ENCODE measurements at places on chromosomes 3 and 15. TPM values are rescaled to one million over a fixed set of nuclear protein-coding genes. Genes with fewer than 3 reads are reported as not detected.

The CD96 gene
- 271 TPM for total RNA-seq

The TMEM266 gene
- not detected for total RNA-seq

The CCDC39 gene
- not detected for total RNA-seq

The GOLGA6B gene
- total RNA-seq, result not detected

The CLDN18 gene
- not detected for total RNA-seq

The RASGRP1 gene
- 204 TPM for total RNA-seq

The ASB7 gene
- 21.3 TPM for total RNA-seq

The C3orf49 gene
- total RNA-seq, result not detected

The SST gene
- not detected for total RNA-seq

The SOX14 gene
- not detected for total RNA-seq

DNA sequence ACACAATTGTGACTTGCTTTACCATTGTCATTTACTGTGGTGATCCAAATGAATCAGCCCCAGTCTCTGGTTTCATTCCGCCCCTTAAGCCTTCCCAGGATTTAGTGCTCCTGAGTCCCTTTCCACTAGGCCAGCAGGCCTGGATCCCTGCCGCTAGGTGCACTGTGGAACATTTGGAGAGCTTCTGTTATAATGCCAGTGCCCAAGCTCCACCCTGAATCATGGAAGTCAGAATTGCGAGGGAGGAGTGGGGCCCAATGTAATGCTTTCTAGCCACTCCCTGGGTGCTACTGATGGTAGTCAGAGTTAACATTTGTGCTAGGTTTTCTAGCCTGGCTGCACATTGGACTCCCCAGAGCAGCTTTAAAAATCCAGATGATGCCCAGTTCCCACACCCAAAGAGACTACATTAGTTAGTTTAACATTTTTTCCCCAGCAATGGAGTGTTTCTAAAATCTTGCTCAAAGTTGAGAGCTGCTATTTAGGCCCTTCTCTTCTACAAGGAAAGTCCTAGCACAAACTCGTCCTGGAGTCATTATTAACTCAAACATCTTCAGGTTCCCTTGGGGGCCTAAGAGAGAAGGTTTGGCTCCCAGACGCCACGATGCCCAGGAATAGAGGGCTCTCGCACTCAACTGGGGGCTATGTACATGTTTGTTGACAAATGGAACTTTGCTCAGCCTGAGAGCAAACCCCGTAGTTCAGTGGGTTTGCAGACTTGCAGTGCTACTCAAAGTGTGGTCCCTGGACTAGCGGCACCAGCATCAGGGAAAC is 366.7 kb upstream of the PROK2 start:
- DNase-seq, result no peak

- no peak for DNase-seq
Observed at GRCh38 chr3:32865383-32865782, 47.6 kb downstream of the TRIM71 start.

DNA sequence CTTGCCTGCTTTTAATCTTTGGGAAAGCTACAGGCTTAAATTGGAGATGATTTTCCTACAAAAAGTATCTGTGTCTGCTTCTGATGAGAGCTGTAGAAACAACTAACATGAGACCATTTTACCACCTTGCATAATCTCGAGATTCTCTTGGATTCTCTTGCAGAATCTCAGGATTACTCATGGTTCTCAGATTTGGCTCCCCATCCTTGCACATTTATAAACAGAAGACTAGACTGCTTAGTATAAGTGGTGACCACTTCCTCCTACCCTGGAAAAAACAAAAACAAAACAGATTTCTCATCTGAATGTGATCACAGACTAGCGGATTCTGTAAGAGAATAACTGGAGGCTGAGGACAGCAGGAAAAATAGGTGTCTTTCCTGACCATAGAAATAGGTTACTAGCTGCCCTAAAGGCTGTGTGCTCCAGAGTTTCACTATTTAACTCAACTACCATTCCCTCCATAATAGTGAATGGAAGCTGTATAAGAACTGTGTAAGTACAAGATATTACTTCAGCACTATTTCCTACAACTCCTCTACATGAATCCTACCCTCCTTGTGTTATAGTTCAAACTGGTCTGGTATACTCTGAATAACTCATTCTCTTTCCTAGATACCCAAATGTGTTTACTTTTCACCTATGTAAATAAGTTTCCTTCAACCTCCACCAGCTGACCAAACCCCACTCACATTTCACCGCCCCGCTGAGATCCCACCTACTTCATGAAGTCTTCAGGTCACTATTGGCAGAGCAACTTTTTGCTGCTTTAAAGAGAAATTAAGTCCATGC is 122.2 kb upstream of the C2CD4B start:
- DNase-seq, result no peak

DNA sequence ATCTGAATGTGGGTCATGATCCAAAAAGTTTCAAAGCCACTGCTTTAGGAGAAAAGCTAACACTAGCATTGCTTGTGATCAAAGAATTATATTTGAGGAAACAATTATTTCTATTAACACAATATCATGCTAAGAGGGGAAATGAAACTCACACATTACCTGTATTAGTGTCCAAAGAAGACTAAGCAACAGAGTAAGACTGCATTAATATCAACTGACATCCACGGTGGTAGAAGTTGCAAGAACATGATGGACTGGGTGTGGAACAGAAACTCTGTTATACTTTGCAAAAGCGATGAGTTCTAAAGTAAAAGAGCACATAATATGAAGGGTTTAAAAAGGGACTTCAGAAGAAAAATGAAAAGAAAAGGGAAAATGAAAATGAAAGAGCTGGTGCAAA is 648.3 kb upstream of the NECTIN3 start:
- DNase-seq, result no peak

- no peak for DNase-seq
Observed at GRCh38 chr3:16993227-16993626, 108.5 kb downstream of the PLCL2 start.

DNA sequence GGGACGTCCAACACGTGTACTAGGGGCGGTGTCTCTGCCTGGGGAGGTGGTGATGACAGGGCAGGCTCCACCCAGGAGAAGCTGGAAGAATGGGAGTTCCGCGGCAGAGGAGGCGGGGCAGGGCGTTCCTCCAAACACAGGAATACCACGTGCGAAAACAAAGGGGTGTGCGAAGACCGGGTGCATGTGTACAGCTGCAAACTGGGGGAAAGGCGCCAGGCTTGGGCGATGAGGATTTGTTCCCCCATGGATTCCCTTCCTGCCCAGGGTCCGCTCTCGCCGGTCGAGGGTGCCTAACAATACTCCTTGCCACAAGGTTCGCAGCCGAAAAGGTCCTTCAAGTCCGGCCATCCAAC is 500 bp upstream of the ZSCAN2 start:
- peak; percentile 66 for DNase-seq

- no peak for DNase-seq
Observed at GRCh38 chr3:158452334-158452733, 118.7 kb upstream of the MLF1 start.

DNA sequence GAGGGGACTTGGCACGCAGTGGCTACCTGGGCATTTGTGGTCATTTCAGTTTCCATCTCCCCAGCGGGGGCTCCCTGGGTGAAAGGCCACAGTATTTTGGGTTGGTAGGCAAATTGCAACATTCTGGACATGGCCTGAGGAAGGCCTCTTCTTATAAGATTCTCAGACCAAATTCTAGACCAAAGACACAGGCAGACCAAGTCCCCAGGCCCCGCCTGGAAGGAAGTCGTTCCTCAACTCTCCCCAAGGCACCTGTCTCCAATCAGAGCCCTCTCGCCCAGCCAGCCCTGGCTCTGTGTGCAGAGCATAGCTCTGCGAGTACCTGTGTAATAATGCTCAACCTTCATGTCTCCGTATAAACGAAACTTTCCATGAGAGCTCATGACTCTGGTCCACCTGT is 53.1 kb downstream of the GRIP2 start:
- no peak for DNase-seq

GRCh38 chr15:62393196-62393595 is 228.1 kb upstream of the C2CD4B start:
- no peak for DNase-seq

GRCh38 chr3:108377384-108377783 is 81.0 kb downstream of the HHLA2 start:
- DNase-seq, result no peak

- DNase-seq, result peak; percentile 75
Observed at GRCh38 chr15:77959432-77959879, 118.1 kb downstream of the TBC1D2B start.

GRCh38 chr3:57500506-57500905 is 43.6 kb downstream of the DNAH12 start:
- no peak for DNase-seq

- DNase-seq, result no peak
Observed at GRCh38 chr3:45771831-45772230, 24.5 kb downstream of the SLC6A20 start.

DNA sequence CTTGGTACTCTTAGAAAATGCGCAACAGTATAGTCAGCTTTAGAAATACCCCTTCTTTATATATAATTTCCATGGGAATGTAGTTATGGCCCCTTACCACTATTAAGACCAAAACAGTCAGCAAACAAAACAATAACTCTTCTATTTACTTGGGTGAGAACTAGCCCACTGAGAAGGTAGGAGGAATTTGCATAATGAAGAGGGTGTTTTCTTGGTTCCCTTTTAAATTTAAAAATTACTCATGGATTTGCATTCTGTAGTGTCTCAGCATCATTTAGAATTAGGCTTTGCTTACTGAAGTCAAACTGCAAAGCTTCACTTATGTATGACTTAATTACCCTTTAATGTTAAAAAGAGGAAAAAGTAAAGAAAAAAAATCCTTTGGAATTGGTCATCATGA is 350.8 kb downstream of the PTPRG start:
- no peak for DNase-seq

GRCh38 chr15:75887178-75887577 is 16.5 kb upstream of the FBXO22 start:
- no peak for DNase-seq

- DNase-seq, result no peak
Observed at GRCh38 chr15:96948981-96949380, 618.5 kb downstream of the NR2F2 start.

- DNase-seq, result no peak
Observed at GRCh38 chr3:85627932-85628331, 669.1 kb downstream of the CADM2 start.

DNA sequence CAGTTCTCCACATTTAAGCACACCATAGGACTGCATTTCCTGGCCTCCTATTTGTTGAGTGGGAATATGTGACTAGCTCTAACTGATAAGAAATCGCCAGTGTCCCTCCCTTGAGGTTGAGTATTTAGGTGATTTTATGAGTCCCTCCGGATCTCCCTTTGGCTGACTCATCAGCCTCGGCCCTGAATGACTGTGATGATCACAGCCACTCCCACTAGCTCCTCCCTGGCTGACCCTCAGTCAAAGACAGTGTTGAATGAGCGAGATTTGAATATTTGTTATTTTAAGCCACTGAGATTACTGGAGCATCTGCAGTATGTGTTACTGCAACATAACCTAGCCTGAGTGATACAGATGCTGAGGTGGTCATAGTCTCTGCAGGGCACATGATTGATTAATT is 515.3 kb downstream of the EPHB1 start:
- no peak for DNase-seq

DNA sequence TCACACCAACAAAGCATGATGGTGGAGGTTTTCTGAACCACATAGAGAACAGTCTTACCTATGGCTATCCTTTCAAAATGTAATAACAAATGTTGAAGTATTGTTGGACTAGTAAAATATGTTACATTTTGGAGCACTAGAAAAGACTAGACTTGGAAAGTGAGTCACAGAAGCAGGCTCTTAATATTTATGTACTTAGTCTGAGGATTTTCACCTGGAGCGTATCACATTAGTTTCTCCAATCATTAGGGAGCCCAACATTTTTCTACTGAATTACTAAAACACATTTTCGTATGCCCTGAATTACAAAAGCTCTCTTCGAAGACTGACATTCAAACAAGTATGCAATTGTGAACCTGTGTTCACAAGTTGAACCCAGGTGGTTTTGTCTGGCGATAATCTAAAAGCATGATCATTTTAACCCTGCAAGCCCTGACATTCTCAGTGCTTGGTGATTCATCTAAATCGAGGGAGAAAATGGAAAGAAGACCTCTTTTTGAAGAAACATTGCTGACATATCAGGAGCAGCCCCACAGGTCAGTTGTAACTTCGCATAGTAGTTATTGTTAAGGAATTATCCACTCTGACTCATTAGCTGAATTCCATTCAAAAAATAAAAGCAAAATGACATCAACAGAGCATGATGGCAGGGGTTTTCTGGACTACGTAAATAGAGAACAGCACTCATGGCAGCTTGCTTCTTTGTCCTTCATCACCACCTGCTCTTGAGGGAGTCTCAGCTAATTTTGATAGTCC is 679.8 kb upstream of the NECTIN3 start:
- no peak for DNase-seq

DNA sequence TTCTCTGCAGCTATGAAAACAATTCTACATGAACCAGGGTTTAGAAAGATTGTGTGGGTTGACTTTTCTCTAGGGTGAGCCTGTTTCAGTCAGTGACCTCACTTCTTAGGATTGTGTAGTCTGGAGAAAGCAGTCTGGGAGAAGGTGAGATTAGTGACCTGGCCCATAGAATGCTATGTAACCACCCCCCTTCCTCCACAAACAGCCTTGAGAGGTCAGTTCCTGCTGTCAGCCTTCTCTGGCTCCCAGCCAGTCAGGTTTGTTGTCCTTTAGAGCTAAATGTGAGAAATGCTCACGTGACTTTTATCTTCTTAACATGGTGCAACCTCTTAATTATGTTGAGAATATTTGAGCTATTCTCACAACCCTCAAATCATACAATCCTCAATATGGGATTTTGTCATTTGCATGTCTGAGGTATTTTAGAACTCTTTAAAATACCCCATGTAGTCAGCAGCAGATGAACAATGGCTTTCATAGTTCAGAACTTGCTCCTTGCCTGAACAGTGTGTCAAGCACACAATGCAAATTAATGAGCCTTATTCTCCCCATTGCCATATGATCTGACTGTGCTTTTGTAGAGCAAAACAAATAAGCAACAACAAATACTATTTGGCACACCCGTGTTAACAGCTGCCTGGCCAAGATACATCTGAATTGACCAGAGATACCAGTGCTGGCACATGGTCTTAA is 311.6 kb downstream of the CNTN6 start:
- no peak for DNase-seq

DNA sequence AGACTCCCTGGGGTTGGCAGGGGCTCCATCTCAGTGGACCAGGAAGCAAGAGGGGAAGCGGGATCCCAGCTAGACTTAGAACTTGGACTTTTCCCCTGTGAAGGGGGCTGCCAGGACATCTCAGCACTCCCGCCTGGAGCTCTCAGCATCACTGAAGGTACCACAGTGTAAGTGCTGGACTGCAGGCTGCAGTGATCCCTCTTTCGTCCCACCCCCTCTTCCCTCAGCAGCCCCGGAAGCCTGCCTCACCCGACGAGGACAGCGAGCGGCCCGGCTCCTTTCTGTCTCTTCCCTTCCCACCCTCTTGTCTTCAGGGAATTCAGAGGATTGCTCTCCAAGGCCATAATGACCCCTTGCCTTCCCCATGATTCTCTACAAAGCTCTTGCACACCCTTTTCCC is 94.4 kb downstream of the ANP32A start:
- DNase-seq, result no peak

Data from activated CD4-positive, alpha-beta T cell treated with anti-CD3 and anti-CD28 coated beads, Interleukin-2, amount 10 ng/mL, durations not matched to agents 7 days and 5 days (primary cell).